ENCODE measurements at places on chromosomes 6 and 20. TPM values are rescaled to one million over a fixed set of nuclear protein-coding genes. Genes with fewer than 3 reads are reported as not detected.

Gene TRIM15
- total RNA-seq = not detected

Gene CST4
- total RNA-seq = not detected

Gene MYB
- 1.3 TPM for total RNA-seq

Gene WFDC5
- not detected for total RNA-seq

Gene OXT
- total RNA-seq = not detected

Gene GNAS-AS1
- not detected for total RNA-seq

Gene GNRH2
- not detected for total RNA-seq

Gene EPPIN
- total RNA-seq = not detected

Gene ADGRF1
- not detected for total RNA-seq

Gene LAMA5
- total RNA-seq = 408 TPM

Gene ACTL10
- total RNA-seq = not detected

Gene MEI4
- total RNA-seq = not detected

Gene RGS17
- total RNA-seq = 3.5 TPM

Gene RPN2
- total RNA-seq = 255 TPM

Gene COL9A3
- total RNA-seq = 0.87 TPM

Gene OR2H1
- not detected for total RNA-seq

Gene PPP1R14C
- total RNA-seq = 0.78 TPM

Gene UCKL1
- total RNA-seq = 29.5 TPM

Gene GPR6
- not detected for total RNA-seq

Gene LY6G6F
- not detected for total RNA-seq

Gene TUBB1
- total RNA-seq = not detected

Gene CGA
- 0.29 TPM for total RNA-seq

Gene LY6G6D
- not detected for total RNA-seq

Gene CCN2
- total RNA-seq = 35.2 TPM

Gene BPIFB4
- not detected for total RNA-seq

Gene C20orf202
- total RNA-seq = not detected

Gene COL9A1
- total RNA-seq = not detected

Gene LRFN2
- not detected for total RNA-seq

Gene RAET1L
- total RNA-seq = 0.47 TPM

Measured in A549 treated with RU486 at 1 μM for 4 hours (cell line).